Activated T-cell treated with anti-CD3 and anti-CD28 coated beads for 1 hour (primary cell): ENCODE measurements at places on chromosomes 6 and 20.

GRCh38 chr6:95364016-95364604 lies 213.2 kb upstream of the MANEA start:
- DNase-seq = no peak

- DNase-seq = no peak
Measured at GRCh38 chr20:53692465-53693067, 98.9 kb upstream of the ZNF217 start.

DNA sequence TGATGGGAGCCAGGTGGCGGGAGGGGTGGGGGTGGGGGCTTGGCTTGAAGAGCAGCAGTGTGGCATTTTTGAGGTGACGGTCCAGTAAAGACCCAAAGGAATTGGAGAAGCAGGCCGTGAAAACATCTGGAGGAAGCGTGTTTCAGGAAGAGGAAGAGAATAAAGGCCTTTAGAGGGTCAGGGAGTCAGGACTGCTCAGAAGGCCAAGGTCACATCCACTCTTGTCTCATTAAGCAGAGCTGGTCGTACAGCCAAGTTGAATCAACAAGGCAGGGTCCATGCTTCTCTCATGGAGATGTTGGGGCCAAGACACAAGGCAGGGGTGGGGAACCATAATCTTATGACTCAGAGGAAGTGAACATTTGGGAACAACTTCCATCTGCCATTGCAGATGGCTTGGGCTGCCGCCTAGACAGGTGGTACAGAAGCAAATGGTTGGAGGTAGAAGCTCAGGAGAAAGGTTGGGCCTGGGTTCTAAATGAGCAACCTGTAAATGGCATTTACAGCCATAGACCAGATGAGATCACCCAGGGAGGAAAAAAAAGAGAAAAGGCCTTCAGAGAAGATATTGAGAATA lies 179.6 kb downstream of the TTLL2 start:
- no peak for DNase-seq

- DNase-seq = no peak
Measured at GRCh38 chr20:39036011-39036410, 73.9 kb downstream of the DHX35 start.

DNA sequence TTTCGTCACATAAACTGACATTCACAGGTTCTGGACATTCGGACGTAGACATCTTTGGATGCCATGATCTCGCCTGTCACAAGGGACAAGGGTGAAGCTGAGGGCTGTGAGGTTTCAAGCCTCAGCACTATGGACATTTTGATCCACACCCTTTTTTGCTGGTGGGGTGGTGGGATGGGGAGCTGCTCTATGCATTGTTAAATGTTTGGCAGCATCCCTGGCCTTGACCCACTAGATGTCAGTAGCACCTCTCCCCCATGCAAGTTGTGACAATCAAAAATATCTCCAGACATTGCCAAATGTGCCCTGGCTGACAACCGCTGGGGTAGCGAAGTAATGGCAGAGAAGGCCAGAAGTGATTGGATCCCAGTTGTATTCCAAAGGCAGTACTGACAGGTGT lies 229.4 kb downstream of the TSHZ2 start:
- DNase-seq = no peak

- DNase-seq = no peak
Measured at GRCh38 chr6:105326833-105327770, 75.8 kb downstream of the PREP start.

DNA sequence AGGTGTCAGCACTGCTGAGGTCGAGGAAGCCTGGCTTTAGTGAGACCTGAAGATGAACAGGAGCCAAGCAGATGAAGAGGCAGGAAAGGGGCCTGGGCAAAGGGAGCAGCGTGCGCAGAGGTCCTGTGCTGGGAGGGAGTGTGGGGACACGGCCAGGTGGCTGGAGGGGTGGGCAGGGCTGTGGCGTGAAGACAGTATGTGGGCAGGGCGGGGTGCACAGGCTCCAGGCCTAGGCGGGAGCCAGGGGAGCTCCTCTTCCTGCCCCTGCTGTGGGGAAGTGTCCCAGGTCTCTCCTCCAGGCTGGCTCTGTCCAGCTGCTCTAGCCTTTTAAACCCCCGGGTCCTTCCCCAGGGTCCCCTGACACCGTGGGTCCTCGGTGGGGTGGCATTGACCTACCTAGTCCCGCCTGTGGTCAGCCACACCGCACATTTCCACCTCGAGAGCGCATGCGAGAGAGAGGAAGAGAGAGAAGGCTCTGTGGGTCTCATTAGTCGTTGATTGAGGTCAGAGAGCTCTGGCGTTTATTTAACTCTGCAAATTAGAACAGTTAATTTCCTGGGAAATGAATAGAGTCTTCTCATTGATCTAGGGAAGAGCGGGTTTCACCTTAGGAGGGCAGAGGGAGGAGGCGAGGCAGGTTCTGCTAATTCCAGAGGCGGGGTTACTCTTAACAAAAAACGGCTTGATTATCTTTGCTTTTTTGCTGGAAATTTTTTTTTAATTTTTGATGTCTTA lies 68.8 kb downstream of the CDH4 start:
- DNase-seq = no peak

GRCh38 chr20:48740712-48741111 lies 87.1 kb downstream of the PREX1 start:
- no peak for DNase-seq

- no peak for DNase-seq
Measured at GRCh38 chr6:118542184-118542952, 5.7 kb upstream of the PLN start.

GRCh38 chr20:63057171-63058117 lies 50.7 kb upstream of the BHLHE23 start:
- DNase-seq = no peak

DNA sequence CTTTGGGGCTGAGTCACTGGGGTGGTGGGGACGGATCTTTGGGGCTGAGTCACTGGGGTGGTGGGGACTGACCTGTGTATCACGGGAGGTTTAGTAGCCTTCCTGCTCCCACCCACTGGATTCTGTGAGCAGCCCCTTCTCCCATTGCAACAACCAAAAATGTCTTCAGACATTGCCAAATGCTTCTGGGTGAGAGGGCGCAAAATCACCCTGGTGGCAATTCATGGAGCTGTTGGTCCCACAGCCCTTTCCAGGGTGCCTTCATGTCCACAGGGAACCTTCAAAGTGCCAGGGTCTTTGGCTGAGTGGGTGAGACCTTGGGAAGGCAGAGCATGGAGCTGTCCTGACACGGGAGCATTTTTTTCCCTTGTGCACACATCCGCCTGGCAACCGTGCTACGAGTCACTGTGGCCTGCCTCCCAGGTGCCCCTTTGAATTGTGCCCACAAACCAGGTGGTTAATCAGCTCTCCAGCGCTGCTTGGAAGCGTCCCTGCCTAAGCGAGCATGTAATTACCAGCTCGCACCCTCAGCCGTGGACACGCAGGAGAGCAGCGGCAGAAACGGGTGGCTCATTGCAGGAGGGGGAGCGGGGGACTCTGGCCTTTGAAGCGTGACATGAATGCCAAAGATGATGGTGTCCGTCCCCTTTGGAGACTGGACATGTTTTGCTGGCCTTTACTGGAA lies 27.4 kb upstream of the APCDD1L start:
- no peak for DNase-seq

GRCh38 chr6:166850677-166851076 lies 105.7 kb downstream of the RNASET2 start:
- no peak for DNase-seq

DNA sequence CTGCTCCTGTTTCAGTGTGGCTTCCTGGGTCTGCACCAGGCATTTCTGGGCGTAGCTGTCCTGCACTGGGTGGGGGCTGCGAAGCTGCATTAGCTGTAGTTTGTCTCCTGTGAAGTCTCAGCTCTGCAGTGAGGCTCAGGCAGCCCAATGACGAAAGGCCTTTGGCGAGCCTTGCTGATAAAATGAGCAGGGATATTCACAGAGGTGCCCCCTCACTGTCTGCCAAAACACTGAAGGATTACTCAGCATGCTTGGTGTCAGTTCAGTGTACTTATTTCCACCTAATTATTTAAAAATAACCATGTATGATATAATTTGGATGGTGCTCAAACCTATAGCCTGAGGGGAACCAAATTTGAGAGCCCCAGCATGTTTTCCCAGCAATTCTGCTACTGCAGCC lies 73.5 kb downstream of the ECT2L start:
- no peak for DNase-seq
